NCI-H460 (cell line): ENCODE measurements at places on chromosomes 7 and 10. TPM values are rescaled to one million over a fixed set of nuclear protein-coding genes. Genes with fewer than 3 reads are reported as not detected.

Gene VWDE
- 3.1 and 4.0 TPM in 2 replicates for total RNA-seq

Gene PLEKHS1
- not detected in 2 replicates for total RNA-seq

Gene SVOPL
- not detected in 2 replicates for total RNA-seq

Gene EVX1
- 0.12 TPM in 1 of 2 replicates, not detected in the other for total RNA-seq

Gene DGKI
- 0.17 and 0.40 TPM in 2 replicates for total RNA-seq

Gene SKIDA1
- total RNA-seq, result 1.3 TPM in 2 replicates

Gene CYP3A5
- 0.17 and 0.74 TPM in 2 replicates for total RNA-seq

Gene IFIT3
- total RNA-seq, result 2.5 and 3.1 TPM in 2 replicates

DNA sequence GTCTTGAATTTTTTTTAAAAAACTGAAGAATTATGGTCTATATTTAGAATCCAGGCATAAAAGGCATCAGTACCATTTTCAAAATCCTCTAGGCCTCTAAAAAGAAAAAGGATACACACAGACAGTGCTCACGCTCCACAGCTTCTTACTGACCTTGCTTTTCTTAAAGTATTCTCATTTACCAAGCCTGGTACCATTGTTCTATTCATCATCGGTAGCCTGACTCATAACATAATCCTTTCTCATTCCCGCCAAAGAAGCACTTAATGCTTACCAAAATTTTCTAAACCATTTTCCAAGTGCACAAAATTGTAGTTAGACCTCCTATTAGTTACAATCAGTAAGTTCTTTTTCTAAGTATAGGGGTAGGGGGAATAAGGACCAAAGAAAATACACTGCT lies 54.6 kb downstream of the ATE1 start:
- no peak for DNase-seq

DNA sequence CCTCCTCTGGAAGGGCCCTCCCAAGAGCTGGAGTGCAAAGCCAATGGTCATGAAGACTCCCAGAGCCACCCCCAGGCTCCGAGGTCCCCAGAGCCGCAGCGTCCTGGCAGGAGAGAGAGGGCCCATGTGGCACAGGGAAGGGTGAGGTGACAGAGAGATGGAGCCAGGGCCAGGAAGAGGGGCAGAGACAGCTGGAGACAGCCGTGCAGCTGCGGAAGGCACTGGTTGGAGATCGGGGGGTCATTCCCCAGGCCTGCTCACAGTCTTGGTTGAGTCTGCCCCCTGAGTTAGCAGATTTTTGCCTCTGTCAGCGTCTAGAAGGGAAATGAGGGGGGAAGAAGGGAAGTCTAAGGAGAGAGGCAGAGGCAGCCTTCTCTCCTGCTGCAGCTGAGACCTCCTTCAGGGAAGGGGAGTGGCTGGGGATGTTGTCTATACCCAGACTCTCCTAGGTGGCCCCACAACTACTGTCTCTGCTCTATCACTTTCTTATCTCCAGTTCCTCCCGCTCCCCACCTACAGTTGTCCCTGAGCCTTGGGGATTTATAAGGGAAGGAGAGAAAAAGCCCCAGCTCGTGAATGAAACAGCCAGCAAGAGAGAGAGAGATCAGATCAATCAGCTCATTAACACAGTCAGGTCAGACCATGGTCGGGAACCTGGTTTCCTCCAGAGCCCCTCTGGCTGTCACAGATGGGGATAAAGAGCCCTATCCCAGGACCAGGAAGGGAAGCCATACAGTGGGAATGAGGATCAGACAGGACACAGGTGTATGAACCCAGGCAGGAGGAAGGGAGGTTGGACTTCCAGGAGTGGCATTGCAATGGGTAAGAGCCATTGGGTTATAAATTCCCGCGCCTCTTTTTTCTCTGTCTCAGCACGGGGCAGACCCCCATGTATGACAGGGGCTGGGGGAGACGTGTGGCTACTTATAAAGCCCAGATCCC lies 1.2 kb downstream of the GAL3ST4 start:
- DNase-seq, result no peak

DNA sequence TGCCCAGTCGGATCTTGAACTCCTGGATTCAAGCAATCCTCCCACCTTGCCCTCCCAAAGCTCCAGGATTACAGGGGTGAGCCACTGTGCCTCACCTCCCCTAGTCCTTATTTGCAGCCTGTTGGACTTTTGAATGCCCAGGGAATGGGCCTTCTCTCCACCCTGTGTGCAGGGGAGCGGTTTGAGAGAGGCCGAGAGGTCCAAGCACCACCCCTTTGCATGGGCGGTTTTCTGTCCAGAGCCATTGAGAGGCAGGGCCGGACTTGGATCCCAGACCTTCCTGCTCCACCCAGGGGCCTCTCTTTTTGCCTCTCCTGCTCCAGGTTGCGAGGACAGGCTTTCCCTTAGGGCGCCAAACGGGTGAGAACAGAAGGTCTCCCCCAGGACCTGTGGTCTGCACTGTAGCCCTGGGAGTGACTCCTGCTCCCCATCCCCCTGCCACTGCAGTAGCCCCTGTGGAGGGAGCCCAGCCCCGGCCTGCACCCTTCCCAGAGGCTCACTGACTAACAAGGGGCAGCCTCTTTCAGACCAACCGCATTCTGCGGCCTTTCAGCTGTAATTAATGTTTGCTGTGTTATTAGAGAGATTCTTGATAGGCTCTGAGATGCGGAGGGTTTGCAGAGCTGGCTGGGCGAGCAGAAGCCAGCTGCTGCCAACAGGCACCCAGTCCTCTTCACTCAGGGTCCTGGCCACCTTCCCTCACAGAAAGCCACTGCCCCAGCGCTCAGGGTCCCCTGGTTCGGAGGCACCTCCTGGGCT lies 57.9 kb downstream of the ELFN1 start:
- no peak for DNase-seq
